ENCODE measurements at places on chromosomes 2 and 18. TPM values are rescaled to one million over a fixed set of nuclear protein-coding genes. Genes with fewer than 3 reads are reported as not detected.

Gene FTCDNL1
- polyA plus RNA-seq: 4.1 TPM

Gene CD8B2
- 0.04 TPM for polyA plus RNA-seq

Gene GKN1
- polyA plus RNA-seq: not detected

DNA sequence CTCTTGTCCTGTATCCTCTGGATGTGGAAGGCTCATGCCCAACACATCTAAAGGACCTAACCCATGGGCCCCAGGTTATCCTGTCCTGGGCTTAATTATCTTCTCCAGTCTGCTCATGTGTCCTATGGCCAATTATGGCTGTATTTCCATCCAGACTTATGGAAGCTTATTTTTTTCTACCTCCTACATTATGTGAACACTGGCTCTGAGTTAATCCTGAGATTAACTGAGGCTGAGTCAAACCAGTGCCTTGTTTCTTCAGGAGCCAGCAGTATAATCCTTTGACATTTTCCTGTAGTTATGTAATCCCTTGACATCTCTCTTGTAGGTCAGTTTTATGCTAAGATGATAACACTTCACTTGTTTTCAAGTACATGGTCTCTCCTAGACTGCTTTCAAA, 213.6 kb downstream of the PMAIP1 start:
- DNase-seq: no peak

GRCh38 chr2:42858140-42859005, 66.0 kb upstream of the HAAO start:
- DNase-seq: no peak

- no peak for DNase-seq
Observed at GRCh38 chr2:198775737-198776136, 682.0 kb downstream of the SATB2 start.

DNA sequence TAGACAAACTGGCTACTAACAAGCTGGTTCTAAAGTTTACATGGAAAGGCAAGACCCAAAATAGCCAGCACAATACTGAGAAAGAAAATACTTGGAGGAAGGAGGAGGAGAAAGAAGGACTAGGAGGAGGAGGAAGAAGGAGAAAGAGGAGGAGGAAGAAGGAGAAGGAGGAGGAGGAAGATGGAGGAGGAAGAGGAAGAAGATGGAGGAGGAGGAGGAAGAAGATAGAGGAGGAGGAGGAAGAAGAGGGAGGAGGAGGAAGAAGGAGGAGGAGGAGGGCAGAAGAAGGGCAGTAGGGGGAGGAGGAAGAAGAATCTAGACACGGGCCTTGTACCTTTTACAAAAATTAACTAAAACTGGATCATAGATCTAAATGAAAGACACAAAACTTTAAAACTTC, 92.6 kb downstream of the METTL4 start:
- DNase-seq: no peak

DNA sequence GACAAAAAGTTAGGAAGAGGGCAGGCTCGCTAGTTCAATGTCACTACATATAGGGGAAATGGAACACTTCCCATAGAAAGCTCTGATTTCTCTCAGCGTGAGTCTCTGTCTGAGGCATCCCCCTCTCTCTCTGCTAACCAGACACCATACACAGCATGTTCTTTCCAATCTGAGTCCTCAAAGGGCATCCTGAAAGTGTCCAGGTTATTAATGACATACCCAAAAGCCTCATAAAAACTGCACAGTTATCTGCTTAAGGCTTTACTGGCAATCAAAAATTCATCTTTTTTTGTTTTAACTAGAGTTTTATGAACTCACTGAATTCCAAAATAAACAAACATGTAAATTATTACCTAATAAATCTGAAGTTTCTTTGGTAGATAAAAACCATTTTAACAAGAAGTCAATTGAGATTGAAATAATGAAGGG, 137.4 kb downstream of the AFF3 start:
- DNase-seq: no peak

- no peak for DNase-seq
Observed at GRCh38 chr2:82740527-82740926, 1718.6 kb downstream of the SUCLG1 start.

GRCh38 chr2:166031054-166031453, 77.5 kb upstream of the TTC21B start:
- DNase-seq: no peak

- DNase-seq: no peak
Observed at GRCh38 chr2:217945530-217945929, 57.3 kb downstream of the TNS1 start.

DNA sequence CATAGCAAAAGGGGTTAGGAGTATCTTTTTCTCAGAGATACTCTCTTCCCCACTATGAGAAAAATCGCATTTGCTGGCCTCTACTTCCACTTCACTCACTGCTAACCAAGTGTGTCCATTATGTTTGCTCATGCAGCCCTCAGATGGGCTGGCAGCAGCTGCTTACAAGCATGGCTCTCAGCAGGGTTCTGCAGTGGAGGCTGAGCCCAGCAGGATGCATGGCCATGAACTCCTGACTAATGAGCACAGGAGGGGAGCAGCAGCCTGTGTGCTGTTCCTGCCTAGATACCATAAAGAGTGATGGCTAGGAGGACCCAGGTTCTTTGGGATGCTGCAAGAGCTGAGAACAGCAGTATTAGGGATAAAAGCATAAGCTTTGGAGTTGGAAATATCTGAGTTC, 316.9 kb upstream of the THSD7B start:
- no peak for DNase-seq

DNA sequence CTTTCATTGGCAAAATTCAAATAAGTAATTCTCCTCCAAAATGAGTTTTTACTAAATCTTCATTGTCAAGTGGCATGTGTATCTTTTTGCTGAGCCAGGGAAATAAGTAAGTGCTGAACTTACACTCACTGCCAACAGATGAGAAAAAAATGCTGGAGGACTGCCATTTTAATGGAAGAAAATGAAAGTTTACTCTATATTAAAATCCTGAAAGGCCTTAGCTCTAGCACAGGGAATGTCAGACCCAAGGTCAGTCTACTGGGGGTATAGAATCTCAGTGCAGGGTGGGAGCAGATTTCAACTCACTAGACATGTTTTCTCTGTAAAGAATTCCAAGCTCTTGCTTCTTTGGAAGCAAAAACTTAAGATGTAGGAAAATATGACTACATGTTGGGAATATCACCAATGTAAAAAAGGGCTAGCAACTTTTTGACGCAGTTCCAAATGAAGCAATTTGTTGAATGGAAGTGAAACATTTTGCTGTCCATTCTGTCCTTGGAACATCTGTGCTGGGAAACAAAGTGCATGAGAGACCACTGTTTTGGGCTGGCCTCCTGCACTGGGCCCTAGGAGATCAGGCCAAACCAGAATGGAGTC, 127.0 kb downstream of the ST6GAL2 start:
- no peak for DNase-seq

Data from CD14-positive monocyte (primary cell).